ENCODE measurements at places on chromosomes 7 and 10. TPM values are rescaled to one million over a fixed set of nuclear protein-coding genes. Genes with fewer than 3 reads are reported as not detected.

GRCh38 chr7:47102331-47102841 lies 479.5 kb downstream of the TNS3 start:
- H3K27ac ChIP-seq = no peak overlapping the region
- H3K27me3 ChIP-seq = no peaks in the 10 kb centered on the region
- no peaks in the 10 kb centered on the region for H3K4me1 ChIP-seq
- H3K36me3 ChIP-seq = peaks cover 4% of the 10 kb centered on the region

GRCh38 chr10:593016-593415 lies 96.5 kb downstream of the DIP2C start:
- H3K27me3 ChIP-seq = no peaks in the 10 kb centered on the region
- no peak for DNase-seq
- H3K27ac ChIP-seq = no peak overlapping the region
- no peaks in the 10 kb centered on the region for H3K36me3 ChIP-seq
- H3K4me3 ChIP-seq = no peak overlapping the region

DNA sequence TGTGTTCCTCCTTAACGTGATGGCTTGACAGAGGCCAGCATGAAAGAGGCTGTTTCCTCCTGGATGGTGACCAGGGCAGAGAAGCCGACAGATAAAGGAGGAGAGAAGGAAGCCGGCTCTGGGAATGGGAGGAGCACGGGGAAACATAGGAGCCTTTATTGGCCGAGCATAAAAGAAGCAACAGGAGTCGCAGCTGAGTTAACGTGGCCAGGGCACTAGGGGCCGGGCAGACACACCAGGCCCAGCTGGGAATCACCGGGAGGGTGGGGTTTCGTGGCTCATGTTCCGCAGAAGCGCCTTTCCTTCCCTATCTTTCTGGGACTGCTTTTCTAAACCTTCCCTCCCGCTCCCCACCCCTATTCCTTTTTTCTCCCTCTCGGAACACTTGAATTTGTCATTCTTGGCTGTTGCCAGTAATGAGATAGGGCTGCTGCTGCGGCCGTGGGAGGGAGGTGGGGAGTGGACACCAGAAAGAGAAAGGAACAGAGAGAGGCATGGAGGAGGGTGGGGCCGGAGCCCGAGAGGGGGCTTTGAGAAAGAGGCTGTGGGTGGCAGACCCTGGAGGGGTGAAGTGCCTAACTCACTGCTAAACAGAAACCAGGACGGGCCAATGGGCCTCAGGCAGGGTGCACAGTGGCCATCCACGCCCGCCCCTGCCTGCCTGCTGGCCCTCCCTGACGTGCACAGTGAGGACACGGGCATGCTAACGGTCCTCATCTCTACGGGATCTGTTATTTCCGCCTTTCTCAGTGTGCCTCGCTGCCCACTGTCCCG lies 65.2 kb downstream of the COL13A1 start:
- no peaks in the 10 kb centered on the region for H3K27me3 ChIP-seq
- no peak overlapping the region for H3K4me3 ChIP-seq
- H3K36me3 ChIP-seq = no peaks in the 10 kb centered on the region
- H3K27ac ChIP-seq = peak overlapping the region; percentile 85
- DNase-seq = no peak
- H3K4me1 ChIP-seq = peaks cover 44% of the 10 kb centered on the region

DNA sequence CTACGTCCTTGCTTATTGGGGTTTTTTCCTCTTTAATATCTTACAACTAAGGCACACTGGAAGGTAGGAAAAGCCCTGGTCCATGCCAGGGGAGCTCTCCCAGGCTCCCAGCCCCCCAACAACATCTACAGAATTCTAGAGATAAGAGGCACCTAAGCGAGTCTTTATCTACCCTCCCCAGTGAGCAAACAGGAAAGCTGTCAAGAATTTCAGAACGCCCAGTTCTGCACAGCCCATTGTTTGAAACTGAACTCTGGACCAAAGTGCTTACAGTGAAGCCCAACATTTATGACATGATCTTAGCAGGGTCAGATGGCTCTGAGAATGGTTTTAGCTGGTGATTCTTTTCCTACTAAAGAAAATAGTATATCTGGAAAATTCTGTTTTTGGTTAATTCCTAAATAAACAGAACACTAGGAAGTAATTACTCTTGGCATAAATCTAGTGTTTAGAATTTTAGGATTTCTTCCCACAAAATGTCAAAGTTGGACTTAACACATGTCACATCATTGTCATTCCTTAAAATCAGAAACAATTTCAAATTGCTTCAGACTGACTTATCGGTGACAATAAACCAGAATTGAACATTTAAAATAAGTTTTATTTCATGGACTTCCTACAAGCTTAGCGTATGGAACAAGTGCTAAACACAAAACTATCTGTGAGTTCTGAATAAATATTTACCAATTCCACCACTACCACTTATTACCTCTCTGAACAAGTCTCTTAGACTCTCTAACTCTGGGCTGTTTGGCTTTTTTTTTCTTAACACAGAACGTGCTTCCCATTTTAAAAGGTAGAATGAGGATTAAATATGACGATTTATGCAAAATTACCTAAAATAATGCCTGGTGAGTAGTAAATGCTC lies 31.3 kb upstream of the RNF32 start:
- peaks cover 8% of the 10 kb centered on the region for H3K27me3 ChIP-seq
- no peaks in the 10 kb centered on the region for H3K4me1 ChIP-seq
- no peak overlapping the region for H3K4me3 ChIP-seq
- no peak for DNase-seq
- H3K27ac ChIP-seq = no peak overlapping the region

DNA sequence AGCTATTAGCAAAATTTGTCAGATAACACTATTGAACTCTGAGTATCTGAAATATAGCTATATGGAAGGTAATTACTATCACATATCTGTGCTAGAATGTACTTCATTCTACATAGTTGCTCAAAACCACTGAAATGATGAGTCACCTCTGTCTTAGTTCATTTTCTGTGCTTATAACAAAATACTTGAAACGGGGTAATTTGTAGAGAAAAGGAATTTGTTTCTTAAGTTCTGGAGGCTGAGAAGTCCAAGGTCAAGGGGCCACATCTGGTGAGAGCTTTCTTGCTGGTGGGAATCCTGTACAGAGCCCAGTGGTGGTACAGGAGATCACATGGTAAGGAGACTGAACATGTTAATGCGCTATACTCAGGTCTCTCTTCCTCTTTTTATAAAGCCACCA lies 41.9 kb upstream of the TNKS2 start:
- H3K27me3 ChIP-seq = peaks cover 5% of the 10 kb centered on the region
- no peaks in the 10 kb centered on the region for H3K36me3 ChIP-seq
- peaks cover 6% of the 10 kb centered on the region for H3K4me1 ChIP-seq
- DNase-seq = no peak
- H3K27ac ChIP-seq = no peak overlapping the region

DNA sequence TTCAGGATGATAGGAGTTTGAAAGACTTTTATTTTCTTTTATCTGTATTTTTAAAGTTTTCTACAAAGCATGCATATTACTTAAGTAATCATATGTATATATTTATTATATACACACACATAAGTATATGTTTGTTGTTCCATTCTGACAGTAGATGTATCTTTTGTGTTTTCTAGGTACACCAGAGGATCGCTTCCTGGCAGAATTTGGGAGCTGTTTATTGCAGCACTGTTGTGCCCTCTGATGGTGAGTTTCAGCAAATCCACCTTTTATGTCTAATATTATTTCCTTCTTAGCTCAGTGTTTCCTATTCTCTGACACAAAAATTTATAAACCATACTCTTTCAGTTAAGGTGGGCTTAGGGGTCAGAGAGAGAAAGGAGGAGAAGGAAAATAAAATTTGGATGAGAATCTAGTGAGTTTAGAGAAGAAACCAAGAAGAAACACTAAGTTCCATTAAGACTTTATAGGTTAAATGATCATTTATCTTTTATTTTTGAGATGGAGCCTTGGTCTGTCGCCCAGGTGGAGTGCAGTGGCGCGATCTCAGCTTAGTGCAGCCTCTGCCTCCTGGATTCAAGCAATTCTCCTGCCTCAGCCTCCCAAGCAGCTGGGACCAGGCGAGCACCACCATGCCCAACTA lies 59.2 kb upstream of the OIT3 start:
- no peak overlapping the region for H3K4me3 ChIP-seq
- peak; percentile 22 for DNase-seq
- peaks cover 5% of the 10 kb centered on the region for H3K36me3 ChIP-seq
- H3K27ac ChIP-seq = no peak overlapping the region
- H3K4me1 ChIP-seq = peaks cover 44% of the 10 kb centered on the region
- no peaks in the 10 kb centered on the region for H3K27me3 ChIP-seq

Gene INSYN2A
- total RNA-seq = 0.09 TPM

DNA sequence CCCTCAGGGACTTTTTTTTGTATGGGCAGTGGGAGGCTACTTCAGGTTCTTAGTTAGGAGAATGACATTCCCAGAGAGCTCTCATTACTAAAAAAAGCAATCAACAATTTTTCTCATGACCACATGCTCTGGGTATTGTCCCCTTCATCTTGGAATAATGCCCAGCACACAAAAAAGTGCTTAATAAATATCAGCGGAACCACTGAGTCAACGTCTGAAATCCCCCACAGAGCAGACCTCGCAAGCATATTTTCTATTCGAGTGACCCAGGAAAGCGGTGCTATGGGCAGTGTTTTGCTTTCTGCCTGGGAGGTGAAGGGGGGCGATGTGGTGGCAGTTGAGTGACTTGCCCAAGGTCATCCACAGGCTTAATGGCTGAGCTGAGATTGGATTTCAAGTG lies 493.4 kb upstream of the ZMIZ1 start:
- no peak for DNase-seq
- no peaks in the 10 kb centered on the region for H3K36me3 ChIP-seq
- H3K27ac ChIP-seq = no peak overlapping the region
- no peak overlapping the region for H3K4me3 ChIP-seq

Gene HYCC1
- 22.7 TPM for total RNA-seq

GRCh38 chr7:155833651-155834050 lies 21.4 kb upstream of the SHH start:
- no peaks in the 10 kb centered on the region for H3K4me1 ChIP-seq
- no peak for DNase-seq
- no peak overlapping the region for H3K27ac ChIP-seq
- H3K36me3 ChIP-seq = no peaks in the 10 kb centered on the region
- H3K27me3 ChIP-seq = peaks cover 45% of the 10 kb centered on the region
- H3K4me3 ChIP-seq = no peak overlapping the region

DNA sequence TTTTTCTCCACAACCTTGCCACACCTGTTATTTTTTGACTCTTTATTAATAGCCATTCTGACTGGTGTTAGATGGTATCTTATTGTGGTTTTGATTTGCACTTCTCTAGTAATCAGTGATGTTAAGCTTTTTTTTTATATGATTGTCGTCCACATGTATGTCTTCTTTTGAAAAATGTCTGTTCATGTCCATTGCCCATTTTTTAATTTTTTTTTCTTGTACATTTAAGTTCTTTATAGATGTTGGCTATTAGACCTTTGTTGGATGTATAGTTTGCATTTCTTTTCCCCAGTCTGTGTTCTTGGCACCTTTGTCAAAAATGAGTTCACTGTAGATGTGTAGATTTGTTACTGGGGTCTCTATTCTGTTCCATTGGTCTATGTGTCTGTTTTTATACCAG lies 28.8 kb downstream of the ZSCAN25 start:
- no peak overlapping the region for H3K27ac ChIP-seq
- H3K4me3 ChIP-seq = no peak overlapping the region
- no peaks in the 10 kb centered on the region for H3K4me1 ChIP-seq
- H3K36me3 ChIP-seq = peaks cover 25% of the 10 kb centered on the region
- no peaks in the 10 kb centered on the region for H3K27me3 ChIP-seq

All from mesothelial cell of epicardium (in vitro differentiated cells).